Mesothelial cell of epicardium (in vitro differentiated cells): ENCODE measurements at places on chromosomes 5 and 9. TPM values are rescaled to one million over a fixed set of nuclear protein-coding genes. Genes with fewer than 3 reads are reported as not detected.

DNA sequence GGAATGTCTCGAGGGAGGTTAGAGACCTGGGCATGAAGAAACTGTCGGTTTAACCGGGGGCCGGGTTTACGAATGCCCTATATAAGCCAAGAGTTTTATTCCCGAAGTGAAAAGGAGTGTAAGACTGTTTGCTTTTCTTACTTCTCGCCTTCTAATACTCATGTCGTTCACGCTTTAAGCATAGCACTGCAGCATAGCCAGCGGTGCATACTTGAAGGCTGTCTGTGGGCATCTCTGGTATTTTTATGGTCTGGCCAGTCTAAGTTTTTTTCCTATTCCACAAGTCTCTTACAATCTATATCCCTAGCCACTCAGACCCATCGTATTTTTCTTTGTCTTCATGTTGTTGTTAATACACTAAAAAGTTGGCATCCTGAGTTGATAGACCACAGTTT is 1.2 kb downstream of the UHRF2 start:
- no peak for DNase-seq
- H3K4me3 ChIP-seq = peak overlapping the region; percentile 84
- peaks cover 3% of the 10 kb centered on the region for H3K36me3 ChIP-seq
- H3K27ac ChIP-seq = peak overlapping the region; percentile 90
- H3K27me3 ChIP-seq = peaks cover 9% of the 10 kb centered on the region

The FLT4 gene
- 1.8 to 2.6 TPM (median 2.4 TPM) in 3 replicates for total RNA-seq

The IL5 gene
- not detected in 3 replicates for total RNA-seq

GRCh38 chr9:133454943-133455673 is 4.7 kb upstream of the CACFD1 start:
- H3K4me3 ChIP-seq = no peak overlapping the region
- no peak overlapping the region for H3K27ac ChIP-seq
- H3K36me3 ChIP-seq = no peaks in the 10 kb centered on the region
- DNase-seq = no peak

The PTGS1 gene
- total RNA-seq = 8.0 to 9.2 TPM (median 8.2 TPM) in 3 replicates

- H3K27me3 ChIP-seq = no peaks in the 10 kb centered on the region
- H3K36me3 ChIP-seq = no peaks in the 10 kb centered on the region
- no peak for DNase-seq
- no peak overlapping the region for H3K27ac ChIP-seq
- H3K4me3 ChIP-seq = no peak overlapping the region
These were observed 120.1 kb upstream of the CD180 start for GRCh38 chr5:67316695-67317094.

DNA sequence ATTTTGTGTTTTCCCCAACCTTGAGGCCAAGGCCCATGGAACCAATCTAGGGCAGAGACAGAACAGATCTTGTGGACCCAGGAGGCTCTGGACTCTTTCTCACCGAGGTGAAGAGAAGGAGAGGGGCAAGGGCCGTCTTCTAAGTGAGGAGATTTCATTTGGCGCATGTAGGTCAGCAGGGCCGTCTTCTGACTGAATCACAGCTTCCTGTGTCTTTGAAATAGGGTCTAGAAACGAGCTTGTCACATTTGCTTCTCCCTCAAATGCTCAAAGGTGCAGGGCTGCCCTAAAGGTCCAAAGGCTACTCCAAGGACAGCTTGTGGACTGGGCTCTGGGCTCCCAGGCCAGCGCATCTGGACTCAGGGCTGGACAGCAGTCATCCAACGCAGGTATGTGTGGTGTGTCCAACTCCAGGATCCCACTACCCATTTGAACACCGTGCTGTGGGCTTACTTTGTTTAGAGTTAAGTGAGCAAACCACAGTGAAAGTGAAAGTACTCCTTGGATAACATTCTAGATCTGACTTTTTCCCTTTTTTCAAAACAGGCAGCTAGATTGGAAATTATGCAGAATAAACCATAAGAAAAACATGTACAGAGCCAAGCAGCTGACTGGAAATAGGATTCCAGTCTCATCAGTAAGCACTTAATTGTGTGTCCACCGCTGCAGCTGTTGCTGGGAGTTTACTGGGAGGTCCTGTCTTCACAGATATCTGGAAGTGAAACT is 357.0 kb downstream of the GADD45G start:
- no peak for DNase-seq
- H3K27me3 ChIP-seq = no peaks in the 10 kb centered on the region
- H3K27ac ChIP-seq = no peak overlapping the region

DNA sequence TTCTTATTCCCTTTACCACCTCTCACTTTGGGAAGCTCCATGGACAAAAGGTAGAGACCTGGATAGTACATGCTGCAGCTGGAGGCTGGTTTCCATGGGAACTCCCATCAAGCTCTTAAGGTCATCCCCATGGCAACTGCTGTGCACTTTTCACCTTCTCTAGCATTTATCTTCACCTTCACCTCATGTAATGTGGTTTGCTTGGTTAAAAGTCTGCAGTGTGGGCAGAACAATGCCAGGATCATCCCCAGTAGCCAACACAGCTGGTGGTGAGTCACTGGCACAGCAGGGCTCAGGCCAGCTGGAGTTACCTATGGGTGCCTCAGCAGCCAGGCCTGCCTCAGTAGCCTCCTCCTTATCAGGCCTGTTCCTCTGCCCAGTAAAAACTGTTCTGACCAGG is 210.5 kb downstream of the GRIA1 start:
- no peak overlapping the region for H3K4me3 ChIP-seq
- H3K36me3 ChIP-seq = no peaks in the 10 kb centered on the region
- DNase-seq = no peak
- H3K27me3 ChIP-seq = no peaks in the 10 kb centered on the region
- H3K27ac ChIP-seq = no peak overlapping the region

DNA sequence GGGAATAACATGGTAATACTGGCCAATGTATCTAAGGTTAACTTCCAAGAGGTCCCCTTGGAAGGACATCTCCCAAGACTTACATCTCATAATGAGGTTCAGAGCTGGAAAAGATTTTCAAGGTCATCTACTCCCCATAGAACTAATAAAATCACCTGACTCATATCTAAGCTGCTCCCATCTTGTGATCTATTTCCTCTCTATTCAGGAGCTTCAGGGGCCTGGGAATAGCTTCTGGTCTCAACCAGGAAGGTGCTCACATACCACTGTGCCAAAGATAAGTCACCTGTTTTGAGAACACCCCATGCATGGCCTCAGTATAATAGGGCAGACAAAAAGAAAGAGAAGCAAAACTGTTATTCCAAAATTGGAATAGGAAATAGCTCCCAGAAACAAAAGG is 74.2 kb downstream of the OXCT1 start:
- no peak overlapping the region for H3K4me3 ChIP-seq
- H3K27ac ChIP-seq = peak overlapping the region; percentile 88
- DNase-seq = no peak
- H3K36me3 ChIP-seq = peaks cover 9% of the 10 kb centered on the region
- H3K27me3 ChIP-seq = no peaks in the 10 kb centered on the region
- H3K4me1 ChIP-seq = peaks cover 55% of the 10 kb centered on the region

The PCDHAC1 gene
- 9.2 to 10.1 TPM (median 9.7 TPM) in 3 replicates for total RNA-seq

The NMUR2 gene
- total RNA-seq = 1.7 to 1.9 TPM (median 1.8 TPM) in 3 replicates

- H3K4me3 ChIP-seq = no peak overlapping the region
- no peaks in the 10 kb centered on the region for H3K27me3 ChIP-seq
- H3K27ac ChIP-seq = peak overlapping the region; percentile 2
- H3K4me1 ChIP-seq = no peaks in the 10 kb centered on the region
These were observed 7.2 kb upstream of the HAVCR1 start for GRCh38 chr5:157066080-157066479.

The DMRT3 gene
- total RNA-seq = 2.1 to 3.3 TPM (median 2.5 TPM) in 3 replicates

- peaks cover 17% of the 10 kb centered on the region for H3K4me1 ChIP-seq
- no peaks in the 10 kb centered on the region for H3K36me3 ChIP-seq
- H3K4me3 ChIP-seq = no peak overlapping the region
- peaks cover 33% of the 10 kb centered on the region for H3K27me3 ChIP-seq
- DNase-seq = no peak
These were observed 77.0 kb upstream of the PITX1 start for GRCh38 chr5:135110785-135111596.

DNA sequence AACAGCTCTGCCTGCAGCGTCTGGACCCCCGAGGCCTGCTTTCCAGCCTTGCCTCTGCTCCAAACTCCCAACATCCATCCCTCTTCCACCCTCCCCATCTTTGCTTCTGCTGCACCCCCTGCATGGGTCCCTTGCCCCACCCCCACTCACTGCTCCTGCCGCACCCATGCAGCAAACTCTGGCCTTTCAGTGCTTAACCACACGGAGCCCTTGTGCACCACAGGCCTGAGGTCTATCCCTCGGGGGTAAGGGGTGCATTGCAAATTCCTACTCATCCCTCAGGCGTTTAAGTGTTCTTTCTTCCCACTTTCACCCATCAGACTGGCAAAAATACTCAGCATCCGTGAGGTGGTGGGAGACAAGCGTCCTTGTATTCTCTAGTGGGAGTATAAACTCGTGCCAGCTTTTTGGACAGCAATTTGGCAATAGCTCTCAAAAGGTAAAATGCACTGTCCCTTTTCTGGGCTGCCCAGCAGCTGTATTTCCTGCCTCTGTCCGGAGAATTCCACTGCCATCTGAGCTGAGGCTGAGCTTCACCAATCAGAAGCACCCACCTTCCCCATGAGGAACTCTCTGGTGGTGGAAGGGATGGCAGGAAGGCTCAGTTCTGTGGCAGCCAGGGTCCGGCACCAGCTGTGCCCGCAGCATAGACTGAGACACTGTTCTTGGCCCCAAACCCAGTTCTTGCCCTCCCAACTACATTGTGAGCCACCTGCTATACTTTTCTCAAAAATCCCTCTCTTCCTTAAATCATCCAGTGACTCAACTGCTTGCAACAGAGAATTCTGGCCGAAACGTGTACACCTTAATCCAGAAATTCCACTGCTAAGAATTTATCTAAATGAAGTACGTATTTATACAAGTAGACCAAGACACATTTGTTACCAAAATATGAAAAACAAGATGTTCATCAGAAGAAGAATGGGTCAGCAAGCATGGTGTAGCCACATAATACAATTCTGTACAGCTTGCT is 15.0 kb downstream of the PSMB7 start:
- DNase-seq = no peak
- no peak overlapping the region for H3K27ac ChIP-seq
- no peaks in the 10 kb centered on the region for H3K27me3 ChIP-seq
- H3K36me3 ChIP-seq = peaks cover 16% of the 10 kb centered on the region

DNA sequence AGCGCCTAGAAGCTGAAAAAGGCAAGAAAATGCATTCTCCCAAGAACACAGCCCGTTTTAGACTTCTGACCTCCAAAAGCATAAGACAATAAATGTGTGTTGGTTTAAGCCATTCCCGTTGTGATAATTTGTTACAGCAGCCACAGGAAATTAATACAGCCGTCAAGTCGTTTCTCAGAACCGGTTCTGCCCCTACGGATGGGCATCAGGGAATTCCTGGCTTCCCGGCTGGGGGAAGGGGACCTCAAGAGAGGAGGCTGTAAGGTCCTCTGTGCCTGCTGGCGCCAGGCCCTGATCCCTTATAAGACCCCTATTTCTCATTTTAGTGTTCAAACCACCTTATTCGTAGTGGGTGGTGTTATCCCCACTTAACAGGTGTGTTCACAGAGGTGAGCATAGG is 50.6 kb upstream of the RPL26L1 start:
- peak overlapping the region; percentile 73 for H3K27ac ChIP-seq
- no peak for DNase-seq
- peaks cover 56% of the 10 kb centered on the region for H3K4me1 ChIP-seq
- H3K27me3 ChIP-seq = no peaks in the 10 kb centered on the region
- H3K4me3 ChIP-seq = no peak overlapping the region
